Caudate nucleus (tissue), 63 donors: ENCODE measurements at places on chromosomes 7 and 10.

DNA sequence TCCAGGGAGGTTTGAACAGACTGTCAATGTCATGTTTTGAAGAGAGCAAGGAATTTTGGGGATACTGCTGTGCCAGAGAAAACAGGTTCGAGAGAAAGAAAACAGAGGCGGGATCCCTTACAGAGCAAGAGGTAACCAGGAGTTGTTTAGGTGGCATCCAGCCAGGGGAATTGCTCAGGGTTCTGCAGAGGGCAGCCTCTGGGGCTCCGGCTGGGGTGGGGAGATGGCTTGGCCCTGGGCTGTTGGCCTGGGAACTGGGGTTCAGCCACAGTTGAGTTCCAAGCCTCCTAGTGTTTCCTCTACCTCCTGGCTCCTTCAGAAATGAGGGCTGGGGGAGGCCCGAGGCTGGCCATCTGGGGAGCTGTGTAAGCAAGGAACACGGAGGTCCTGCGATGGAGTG is 68.0 kb downstream of the CAMK1D start:
- no peak for DNase-seq

- no peak for DNase-seq
These were observed 118.4 kb downstream of the NSUN6 start for GRCh38 chr10:18532881-18533535.

- no peak for DNase-seq
These were observed 1.2 kb downstream of the UBE3C start for GRCh38 chr7:157139810-157140510.

DNA sequence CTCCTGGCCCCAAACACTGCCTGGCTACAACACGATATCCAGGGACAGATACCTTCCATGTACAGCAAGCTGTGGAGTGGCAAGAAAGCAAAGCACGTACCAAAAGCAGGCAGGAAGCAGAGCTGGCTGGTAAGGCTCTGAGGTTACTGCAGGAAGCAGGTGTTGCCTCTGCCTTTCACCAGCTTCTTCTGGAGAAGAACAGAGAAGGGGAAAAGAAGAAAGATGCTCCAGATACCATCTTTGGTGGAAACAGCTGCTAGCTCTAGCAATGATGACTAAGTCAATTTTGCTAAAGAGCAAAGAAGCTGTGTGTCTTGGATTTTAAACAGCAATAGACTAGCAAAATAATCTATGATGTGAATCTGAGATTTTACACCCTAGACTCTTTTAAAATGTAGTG is 34.9 kb upstream of the PRSS1 start:
- DNase-seq, result no peak

- no peak for DNase-seq
These were observed 11.4 kb downstream of the ATG9B start for GRCh38 chr7:151012911-151013347.

- no peak for DNase-seq
These were observed 229.7 kb downstream of the GFRA1 start for GRCh38 chr10:116043304-116043703.

- DNase-seq, result no peak
These were observed 181.1 kb downstream of the TNS3 start for GRCh38 chr7:47400741-47401206.

DNA sequence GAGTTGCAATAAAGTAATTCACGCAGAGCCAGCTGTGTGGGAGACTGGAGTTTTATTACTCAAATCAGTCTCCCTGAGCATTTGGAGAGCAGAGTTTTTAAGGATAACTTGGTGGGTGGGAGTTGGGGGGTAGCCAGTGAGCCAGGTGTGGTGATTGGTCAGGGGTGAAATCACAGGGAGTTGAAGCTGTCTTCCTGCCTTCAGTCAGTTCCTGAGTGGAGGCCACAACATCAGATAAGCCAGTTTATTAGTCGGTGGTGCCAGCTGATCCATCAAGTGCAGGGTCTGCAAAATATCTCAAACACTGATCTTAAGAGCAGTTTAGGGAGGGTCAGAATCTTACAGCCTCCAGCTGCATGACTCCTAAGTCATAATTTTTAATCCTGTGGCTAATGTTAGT is 3.3 kb upstream of the CYP51A1 start:
- DNase-seq, result no peak

- no peak for DNase-seq
These were observed 245.6 kb downstream of the BICC1 start for GRCh38 chr10:58758321-58758720.

- DNase-seq, result no peak
These were observed 165.8 kb downstream of the PAXIP1 start for GRCh38 chr7:154837087-154837486.

DNA sequence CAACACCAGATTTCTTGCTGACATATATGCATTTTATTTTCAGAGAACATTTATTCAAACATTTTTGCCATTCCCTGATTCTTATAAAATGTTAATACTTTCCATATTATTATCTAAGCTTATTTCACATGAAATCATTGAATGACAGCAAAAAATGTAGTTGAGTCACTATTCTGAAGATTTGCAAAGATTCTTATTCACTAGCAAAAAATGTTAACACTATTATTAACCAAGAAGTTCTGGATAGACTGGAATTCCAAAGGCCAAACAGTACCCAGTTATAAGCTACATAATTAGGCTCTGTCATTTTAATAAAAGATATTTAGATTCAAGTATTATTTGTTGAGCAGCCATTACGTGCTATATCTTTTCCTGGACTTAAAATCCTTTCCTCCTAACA is 4.3 kb downstream of the GSTO2 start:
- DNase-seq, result no peak

DNA sequence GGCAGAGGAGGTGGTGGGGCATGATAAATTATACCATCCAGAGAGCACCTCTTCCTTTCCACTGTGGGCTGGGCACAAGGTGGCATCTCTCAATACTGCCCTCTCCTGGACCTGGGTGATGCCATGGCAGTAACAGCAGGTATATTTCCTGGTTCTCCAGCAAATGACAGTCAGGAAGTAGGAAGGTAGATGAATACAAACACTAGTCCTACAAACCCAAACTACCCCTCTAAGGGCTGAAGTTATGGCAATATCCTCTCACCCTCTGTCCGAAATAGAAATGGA is 1004.9 kb downstream of the KCNMA1 start:
- DNase-seq, result no peak

DNA sequence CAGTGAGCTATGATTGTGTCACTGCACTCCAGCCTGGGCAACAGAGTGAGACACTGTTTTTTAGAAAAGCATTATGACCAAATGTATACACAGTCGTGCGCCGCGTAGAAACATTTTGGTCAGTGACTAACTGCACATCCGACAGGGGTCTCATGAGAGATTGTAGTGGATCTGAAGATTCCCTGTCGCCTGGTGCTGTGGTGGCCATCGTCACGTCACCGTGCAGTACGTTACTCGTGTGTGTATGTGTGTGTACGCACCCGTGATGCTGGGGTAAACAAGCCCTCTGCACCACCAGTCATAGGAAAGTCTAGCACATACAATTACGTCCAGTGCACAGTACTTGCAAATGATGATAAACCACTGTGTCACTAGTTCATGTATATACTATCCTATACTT is 109.4 kb downstream of the ELFN1 start:
- DNase-seq, result no peak

- no peak for DNase-seq
These were observed 198.2 kb upstream of the GNAI1 start for GRCh38 chr7:79936281-79936983.

DNA sequence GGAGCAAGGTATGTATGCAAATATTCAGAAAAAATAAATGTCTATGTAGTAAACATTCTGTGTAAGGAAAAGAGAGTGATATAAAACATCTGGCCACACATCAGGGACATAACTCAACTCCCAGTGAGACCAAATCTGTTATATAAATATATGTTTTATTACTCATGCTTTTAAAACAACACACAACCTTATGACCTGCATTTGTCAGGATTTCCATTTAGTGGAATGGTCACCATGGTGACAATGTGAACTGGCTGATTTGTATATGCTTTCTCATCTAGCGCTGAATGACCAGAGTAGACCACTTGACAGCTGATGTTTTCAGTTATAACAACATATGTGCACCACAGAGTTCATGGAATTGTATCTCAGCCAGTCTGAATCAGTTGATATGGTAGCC is 551.7 kb downstream of the HTR7 start:
- DNase-seq, result no peak

- no peak for DNase-seq
These were observed 1.6 kb downstream of the BICC1 start for GRCh38 chr10:58514111-58514770.

- no peak for DNase-seq
These were observed 327.1 kb downstream of the PRPF18 start for GRCh38 chr10:13913897-13914296.

- no peak for DNase-seq
These were observed 616.7 kb downstream of the CALN1 start for GRCh38 chr7:71795410-71795809.

DNA sequence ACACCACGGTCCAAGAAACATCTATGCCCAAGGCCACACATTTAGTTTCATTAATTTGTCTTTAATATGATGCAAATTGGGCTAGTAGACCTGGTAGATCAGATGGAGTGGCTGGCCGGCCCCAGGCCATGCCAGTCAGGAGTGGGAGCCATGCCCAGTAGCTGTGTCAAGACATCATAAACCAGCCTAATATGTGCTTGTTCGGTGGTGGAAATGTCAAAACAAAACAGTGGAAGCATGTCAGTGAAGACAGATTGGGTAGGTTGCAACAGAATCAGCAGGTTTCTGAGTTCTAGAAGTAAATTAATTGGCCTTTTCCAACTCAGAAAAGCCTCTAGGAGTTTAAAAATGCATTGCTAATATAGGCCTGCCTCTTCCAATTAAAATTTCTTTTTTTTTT is 124.7 kb downstream of the NRP1 start:
- no peak for DNase-seq

DNA sequence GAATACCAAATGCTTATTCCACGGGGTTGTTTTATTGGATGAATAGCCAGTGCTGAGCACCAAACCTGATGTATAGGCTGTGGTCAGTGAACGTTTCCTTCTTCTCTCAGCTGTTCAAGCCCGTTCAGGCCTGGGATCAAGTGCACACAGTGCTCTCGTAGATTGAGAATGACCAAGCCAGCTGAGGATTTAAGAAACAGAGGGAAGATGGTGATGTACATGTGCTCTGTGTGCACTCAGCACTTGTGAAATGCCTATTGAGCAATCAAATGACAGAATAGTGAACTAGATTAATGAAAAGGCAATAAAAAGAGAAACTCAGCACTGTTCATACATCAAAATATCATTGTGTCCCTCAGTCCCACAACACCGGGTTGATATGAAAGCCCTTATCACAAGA is 302.5 kb downstream of the BMPER start:
- DNase-seq, result no peak

DNA sequence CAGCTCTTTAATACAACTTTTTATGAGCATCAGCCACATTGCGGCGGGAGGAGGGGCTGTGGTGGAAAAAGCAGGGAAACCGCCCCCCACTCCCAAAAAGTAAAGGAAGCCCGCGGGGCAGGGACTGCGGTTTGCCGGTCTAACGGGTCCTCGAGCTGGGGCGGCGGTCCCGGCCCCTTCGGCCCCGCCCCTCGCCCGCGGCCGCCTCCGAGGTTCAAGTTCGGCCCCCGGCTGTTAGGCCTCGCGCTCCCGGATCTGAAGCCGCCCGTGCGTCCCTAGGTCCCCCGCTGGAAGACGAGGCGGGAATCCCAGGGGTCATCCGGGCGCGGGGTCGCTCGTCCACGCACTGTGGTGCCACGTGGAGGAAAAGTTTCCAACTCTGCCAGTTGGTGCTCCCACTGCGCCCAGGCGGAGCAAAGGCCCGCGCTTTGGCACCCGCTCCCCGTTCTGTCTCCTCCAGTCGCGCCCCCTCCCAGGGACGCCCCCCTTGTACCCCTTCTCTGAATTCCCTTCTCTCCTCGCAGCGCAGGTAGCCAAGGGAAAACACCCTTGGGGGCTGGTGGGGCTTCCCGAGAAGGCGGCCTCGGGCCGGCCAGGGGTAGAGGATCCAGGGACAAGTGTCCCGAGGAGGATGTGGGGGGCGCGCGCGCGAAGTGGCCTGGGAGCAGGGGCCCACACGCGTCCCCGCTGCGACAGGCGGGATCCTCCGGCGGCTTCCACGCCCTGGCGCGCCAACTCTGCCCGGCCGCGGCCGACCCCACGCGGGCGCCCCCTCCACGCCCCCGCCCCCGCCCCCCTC is 798 bp upstream of the AUTS2 start:
- DNase-seq, result no peak
